ENCODE measurements at places on chromosomes 5 and 9.

GRCh38 chr5:91144491-91145332 lies 238.4 kb downstream of the ARRDC3 start:
- DNase-seq: no peak

DNA sequence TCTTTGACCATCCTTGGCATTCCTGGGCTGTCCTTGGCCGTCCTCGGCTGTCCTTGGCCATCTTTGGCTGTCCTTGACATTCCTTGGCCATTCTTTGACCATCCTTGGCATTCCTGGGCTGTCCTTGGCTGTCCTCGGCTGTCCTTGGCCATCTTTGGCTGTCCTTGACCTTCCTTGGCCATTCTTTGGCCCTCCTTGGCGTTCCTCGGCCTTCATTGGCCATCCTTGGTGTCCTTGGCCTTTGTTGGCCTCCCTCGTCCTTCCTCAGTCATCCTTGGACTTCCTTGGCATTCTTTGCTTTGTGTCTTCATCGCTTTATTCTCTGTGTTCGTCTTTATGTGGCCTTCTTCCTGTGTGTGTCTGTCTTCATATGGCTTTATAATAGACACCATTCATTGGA lies 20.7 kb downstream of the NDUFS6 start:
- no peak for DNase-seq

- DNase-seq: no peak
These were observed 6.4 kb upstream of the P4HA2 start for GRCh38 chr5:132233811-132234683.

GRCh38 chr5:67467110-67467509 lies 270.5 kb upstream of the CD180 start:
- DNase-seq: no peak

- no peak for DNase-seq
These were observed at the start of gene PCDHGC3 for GRCh38 chr5:141475625-141476131. Gene PCDHGC3, plus strand, starts transcription at chr5:141475966. Its CDS starts 151 bp downstream, at chr5:141476117.

Measured in NCI-H187 (cell line).